ENCODE measurements at places on chromosomes 6 and 20.

DNA sequence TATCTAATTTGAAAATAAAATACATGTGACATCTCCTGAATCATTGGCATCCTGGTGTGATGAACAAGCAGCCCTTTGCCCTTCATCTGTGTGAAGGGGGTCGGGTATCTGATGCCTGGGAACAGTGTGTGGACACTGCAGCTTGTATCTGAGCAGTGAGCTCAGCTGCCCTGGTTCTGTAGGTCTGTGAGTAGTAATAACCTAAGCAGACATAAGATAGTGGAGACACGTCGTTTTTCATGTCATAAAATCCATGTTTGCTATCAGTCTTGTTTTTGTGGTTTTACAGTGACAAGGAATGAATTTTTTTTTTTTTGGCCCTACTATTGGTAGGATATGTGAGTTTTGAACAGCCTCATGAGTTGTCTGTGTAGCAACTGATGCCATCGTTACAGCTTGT is 133.0 kb downstream of the JARID2 start:
- DNase-seq: no peak

DNA sequence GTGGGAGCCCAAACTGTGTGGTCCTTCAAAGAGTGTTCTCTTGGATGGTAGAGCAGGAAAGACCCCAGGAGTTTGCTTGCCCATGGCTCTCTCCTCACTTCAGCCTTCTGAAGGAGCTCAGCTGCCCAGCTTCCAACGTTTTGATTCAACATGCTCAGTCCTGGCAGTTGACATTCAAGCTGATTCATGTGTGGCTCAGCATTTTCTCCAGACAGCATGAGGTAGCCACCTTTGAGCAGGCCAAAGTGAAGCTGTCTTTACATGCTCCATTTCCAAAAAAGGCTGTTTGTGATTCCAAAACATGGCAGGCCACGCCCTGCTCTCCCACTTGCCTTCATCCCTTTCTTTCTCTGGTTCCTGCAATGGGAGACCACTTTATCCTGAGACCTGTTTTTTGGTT is 280.2 kb downstream of the TBC1D7 start:
- DNase-seq: no peak

GRCh38 chr6:7148100-7148822 is 40.5 kb downstream of the RREB1 start:
- DNase-seq: peak; percentile 58

DNA sequence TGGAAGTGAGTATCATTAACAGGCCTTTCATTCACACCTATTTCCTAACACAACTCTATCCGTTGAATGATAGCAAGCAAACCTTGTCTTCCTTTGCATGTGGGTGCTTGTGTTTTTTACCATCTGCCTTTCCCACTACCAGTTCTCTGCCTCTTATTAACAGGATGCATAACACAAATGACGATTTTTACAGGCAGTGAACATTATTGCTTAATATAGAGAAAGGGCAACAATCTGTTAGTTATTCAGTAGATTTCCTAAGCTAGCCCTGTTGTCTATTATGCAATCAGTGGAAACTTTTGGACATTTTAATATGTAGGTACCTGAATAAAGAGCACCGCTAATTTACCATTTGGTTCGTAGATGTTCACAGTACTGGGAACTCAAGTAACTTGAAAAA is 348.8 kb upstream of the PLCB4 start:
- DNase-seq: no peak

GRCh38 chr6:149458196-149458595 is 26.6 kb downstream of the ZC3H12D start:
- DNase-seq: peak; percentile 37

GRCh38 chr6:85417336-85417735 is 32.5 kb upstream of the NT5E start:
- DNase-seq: no peak

DNA sequence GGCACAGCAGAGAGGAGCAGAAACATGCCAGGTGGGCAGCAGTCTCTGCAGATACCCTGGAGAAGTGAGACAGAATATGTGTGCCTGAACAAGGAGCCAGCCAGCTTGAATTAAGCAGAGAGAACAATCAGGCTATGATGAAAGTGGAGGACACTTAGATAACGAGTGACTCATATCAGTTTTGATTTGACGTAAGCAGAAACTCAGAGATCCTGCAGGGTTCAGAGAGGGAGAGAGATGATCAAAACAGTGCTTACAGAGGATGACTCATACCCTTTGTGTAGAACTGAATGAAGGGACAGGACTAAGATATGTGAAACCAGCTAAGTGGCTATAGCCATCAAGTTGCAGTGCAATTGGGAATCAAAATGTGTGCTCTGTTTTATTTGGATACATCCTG is 300.7 kb downstream of the TENT5A start:
- DNase-seq: no peak

GRCh38 chr6:36519352-36519751 is 27.9 kb downstream of the STK38 start:
- DNase-seq: no peak

DNA sequence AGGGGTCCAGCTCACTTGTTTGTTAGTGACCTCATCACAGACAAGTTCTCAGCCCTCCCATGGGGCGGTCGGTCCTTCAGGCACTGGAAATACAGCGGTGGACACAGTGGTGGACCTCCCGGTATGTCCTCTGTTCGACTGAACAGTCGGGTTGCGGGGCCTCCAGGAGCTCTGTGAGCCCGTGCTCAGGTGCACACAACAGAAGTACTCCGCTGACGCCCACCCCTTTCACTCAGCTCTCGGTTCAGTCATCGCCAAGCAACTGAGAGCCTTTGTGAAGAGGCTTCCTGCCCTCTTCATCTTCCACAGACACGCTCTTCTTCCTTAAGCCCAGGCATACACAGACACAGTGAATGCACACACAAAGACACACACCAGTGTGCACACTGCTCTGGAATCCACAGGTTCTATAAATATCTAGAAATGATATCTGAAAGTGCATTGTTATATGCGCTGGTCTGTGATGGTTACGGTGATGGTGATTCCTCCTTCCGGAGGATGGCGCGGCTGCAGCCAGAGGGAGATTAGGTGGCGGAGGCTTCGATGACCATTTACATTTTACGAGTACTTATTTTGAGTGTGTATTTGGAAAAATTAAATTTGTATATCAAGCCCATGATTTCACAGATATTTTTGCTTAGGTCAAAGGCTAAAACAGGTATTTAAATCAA is 46.8 kb upstream of the BHLHE23 start:
- DNase-seq: peak; percentile 46

- no peak for DNase-seq
These were observed 294.9 kb upstream of the TSHZ2 start for GRCh38 chr20:52677216-52677615.

GRCh38 chr6:127289934-127290333 is 23.3 kb downstream of the RNF146 start:
- DNase-seq: no peak

GRCh38 chr6:170222498-170223471 is 68.1 kb downstream of the DLL1 start:
- DNase-seq: peak; percentile 46

DNA sequence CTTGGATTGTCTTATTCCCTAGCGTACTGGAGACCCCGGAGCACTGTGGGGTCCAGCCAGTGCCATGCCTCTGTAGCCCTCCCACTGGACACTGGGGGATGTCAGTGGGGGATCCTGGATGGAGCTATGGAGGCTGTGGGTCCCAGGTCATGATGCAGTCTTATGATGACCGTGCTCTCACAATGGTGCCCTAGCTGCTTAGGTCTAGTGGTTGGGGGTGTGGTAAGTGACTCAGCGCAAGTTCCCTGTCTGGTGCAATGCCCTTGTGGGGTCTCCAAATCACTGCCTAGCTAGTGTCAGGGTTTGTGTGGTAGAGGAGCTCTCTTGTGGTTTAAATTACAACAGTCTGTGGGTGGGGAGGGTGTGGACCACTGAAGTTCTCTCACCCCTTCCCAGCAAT is 135.4 kb downstream of the CDC5L start:
- DNase-seq: no peak

GRCh38 chr6:20408851-20409250 is 7.2 kb downstream of the E2F3 start:
- no peak for DNase-seq

GRCh38 chr6:30007132-30007764 is 53.8 kb upstream of the POLR1H start:
- peak; percentile 73 for DNase-seq

GRCh38 chr6:28682542-28682941 is 156.9 kb downstream of the GPX5 start:
- DNase-seq: no peak

GRCh38 chr6:56658326-56658725 is 15.6 kb upstream of the DST start:
- no peak for DNase-seq

GRCh38 chr20:45924391-45925261 is 9.9 kb upstream of the PCIF1 start:
- DNase-seq: no peak

- DNase-seq: no peak
These were observed 379.6 kb downstream of the SYNE1 start for GRCh38 chr6:152257581-152257980.

DNA sequence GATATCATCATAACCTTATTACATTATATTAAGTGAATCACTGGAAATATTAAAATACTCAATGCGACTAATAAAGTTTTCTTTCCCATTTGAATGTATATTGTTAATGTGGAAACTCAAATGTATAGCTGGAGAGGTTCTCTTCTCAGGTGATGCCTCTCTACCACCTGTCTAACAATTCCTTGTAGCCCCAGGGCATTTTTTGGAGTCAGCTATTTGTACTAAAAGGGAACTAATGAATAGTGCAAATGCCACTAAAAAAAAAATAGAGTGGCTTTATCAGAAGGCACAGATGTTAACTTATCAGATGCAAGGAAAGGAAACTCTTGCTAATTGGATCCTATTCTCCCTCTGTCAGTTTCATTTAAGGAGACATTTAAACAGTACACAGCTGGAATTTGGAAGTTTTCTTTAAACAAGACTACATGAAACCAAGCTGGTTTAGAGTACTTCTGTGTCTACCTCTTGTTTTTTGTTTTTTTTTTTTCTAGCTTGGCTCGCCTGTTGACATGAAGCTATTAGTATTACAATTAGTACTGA is 897.0 kb upstream of the SLC35B3 start:
- no peak for DNase-seq

GRCh38 chr6:123804014-123804786 is 535 bp downstream of the NKAIN2 start:
- no peak for DNase-seq

DNA sequence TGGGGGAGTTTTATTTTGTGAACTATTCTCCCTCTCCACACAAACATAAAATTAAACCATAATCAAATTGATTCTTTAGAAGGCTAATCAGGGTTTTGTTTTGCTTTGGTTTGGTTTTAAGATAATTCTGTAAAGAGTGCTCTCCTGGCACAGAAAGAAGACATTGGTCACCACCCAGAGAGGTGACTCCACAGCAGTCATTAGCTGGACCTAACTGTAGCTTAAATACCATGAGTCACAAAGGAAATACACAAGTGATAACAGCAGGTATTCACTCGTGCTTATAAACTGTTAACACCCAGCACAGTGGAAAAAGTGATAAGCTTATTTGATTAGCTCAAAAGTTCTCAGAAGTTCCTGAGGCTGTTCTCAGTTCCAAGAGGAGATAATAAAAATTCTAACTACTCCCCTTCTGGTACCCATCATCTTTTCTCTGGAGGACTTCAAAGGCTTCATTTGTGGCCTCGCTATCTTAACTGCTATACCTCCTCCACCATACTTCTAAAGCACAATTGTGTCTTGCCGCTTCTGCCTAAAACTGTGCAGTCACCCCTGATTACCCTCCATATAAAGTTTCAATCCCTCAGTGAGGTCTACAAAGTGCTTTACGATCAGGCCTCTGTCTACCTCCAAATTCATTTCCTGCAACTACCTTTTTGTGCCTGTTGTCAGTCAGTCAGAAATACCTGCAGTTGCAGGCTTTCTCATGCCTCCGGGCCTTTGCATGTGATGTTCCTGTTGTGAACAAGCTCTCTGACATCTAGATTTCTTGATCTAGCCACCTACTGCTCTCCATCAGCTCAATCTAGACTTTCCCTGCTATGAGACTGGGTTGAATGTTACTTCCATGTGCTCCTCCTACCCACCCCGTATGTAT is 201.1 kb downstream of the SAMD5 start:
- DNase-seq: no peak

- no peak for DNase-seq
These were observed 998.0 kb upstream of the GJE1 start for GRCh38 chr6:141134723-141135122.

DNA sequence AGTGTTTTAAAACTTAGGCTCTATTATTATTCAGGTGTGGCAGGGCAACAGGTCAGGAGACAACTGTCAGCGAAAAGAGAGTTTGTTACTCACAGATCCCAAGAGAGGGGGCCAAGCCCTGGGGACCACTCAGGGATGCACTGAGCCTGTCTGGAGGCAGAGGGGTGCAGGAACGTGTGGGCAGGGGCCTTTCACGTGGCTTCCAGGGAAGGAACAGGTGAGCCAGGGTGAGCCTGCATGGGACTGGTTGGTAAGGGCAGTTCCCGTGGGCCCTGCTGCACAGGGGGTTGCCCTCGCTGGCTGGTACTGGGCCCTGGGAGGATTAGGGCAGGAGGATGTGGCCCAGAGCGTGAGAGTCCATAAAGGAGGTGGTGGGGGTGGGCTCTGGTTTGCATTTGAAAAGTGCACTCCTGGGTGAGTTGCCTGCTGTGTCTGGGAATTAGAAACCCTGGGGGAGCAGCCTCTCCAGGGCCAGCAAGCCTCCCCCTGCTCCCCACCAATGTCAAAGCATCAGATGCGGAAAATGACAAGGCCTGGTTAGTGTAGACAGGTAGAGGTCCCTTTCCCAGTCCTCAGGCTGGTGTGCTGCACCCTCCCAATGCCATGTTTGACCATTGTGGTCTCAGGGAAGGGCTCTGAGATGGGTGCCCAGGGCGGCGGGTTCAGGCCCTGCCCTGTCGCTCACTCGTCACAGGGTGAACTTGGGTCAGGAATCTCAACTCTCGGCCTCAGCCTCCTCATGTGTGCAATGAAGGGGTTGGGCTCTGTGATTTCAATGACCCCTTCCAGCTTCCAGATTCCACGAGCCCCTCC is 127.4 kb upstream of the RPS6KA2 start:
- DNase-seq: peak; percentile 47

GRCh38 chr6:3746696-3747095 is 4.8 kb downstream of the PXDC1 start:
- no peak for DNase-seq

Data from activated effector memory CD4-positive, alpha-beta T cell treated with anti-CD3 and anti-CD28 coated beads, Interleukin-2, amount 50 U/mL, for 16 hours (primary cell).